Diencephalon (tissue), 1 donor: ENCODE measurements at places on chromosomes 1 and 21. TPM values are rescaled to one million over a fixed set of nuclear protein-coding genes. Genes with fewer than 3 reads are reported as not detected.

MYCL gene
- 8.8 TPM for total RNA-seq

DCDC2B gene
- not detected for total RNA-seq

GPX7 gene
- total RNA-seq, result 27.2 TPM

PCSK9 gene
- 0.23 TPM for total RNA-seq

HMGCS2 gene
- total RNA-seq, result not detected

KRTAP10-4 gene
- not detected for total RNA-seq

CDA gene
- total RNA-seq, result not detected

NR5A2 gene
- total RNA-seq, result 0.69 TPM

UBXN10 gene
- total RNA-seq, result 7.4 TPM

HSPB7 gene
- total RNA-seq, result 0.23 TPM

FAM72A gene
- 3.0 TPM for total RNA-seq

MEF2D gene
- 7.6 TPM for total RNA-seq

TFF1 gene
- not detected for total RNA-seq

FMO5 gene
- total RNA-seq, result 1.4 TPM

SLAMF1 gene
- not detected for total RNA-seq

SPRR3 gene
- not detected for total RNA-seq

BLACAT1 gene
- 1.4 TPM for total RNA-seq

ADAM30 gene
- total RNA-seq, result not detected

KIF17 gene
- 17.8 TPM for total RNA-seq

F3 gene
- 47.1 TPM for total RNA-seq

LRRC3 gene
- 5.8 TPM for total RNA-seq

NTNG1 gene
- total RNA-seq, result 129 TPM

LCE1F gene
- total RNA-seq, result not detected

AJAP1 gene
- 25.4 TPM for total RNA-seq

HTR6 gene
- total RNA-seq, result 0.92 TPM

BSND gene
- not detected for total RNA-seq

ADAMTS5 gene
- total RNA-seq, result 4.6 TPM

SLC2A5 gene
- 2.8 TPM for total RNA-seq

SYPL2 gene
- total RNA-seq, result not detected

SLC44A3 gene
- total RNA-seq, result 5.1 TPM

HEYL gene
- 1.4 TPM for total RNA-seq

CRYAA gene
- total RNA-seq, result not detected

SPATA45 gene
- 3.2 TPM for total RNA-seq

ASPM gene
- 14.8 TPM for total RNA-seq

ABCD3 gene
- 80.5 TPM for total RNA-seq

NIBAN1 gene
- total RNA-seq, result 3.5 TPM

TDRD10 gene
- total RNA-seq, result 0.46 TPM

C1orf50 gene
- 13.6 TPM for total RNA-seq
